ENCODE measurements at places on chromosomes 6 and 20.

GRCh38 chr6:158869826-158870648 is 50.9 kb upstream of the EZR start:
- DNase-seq = peak; percentile 94

DNA sequence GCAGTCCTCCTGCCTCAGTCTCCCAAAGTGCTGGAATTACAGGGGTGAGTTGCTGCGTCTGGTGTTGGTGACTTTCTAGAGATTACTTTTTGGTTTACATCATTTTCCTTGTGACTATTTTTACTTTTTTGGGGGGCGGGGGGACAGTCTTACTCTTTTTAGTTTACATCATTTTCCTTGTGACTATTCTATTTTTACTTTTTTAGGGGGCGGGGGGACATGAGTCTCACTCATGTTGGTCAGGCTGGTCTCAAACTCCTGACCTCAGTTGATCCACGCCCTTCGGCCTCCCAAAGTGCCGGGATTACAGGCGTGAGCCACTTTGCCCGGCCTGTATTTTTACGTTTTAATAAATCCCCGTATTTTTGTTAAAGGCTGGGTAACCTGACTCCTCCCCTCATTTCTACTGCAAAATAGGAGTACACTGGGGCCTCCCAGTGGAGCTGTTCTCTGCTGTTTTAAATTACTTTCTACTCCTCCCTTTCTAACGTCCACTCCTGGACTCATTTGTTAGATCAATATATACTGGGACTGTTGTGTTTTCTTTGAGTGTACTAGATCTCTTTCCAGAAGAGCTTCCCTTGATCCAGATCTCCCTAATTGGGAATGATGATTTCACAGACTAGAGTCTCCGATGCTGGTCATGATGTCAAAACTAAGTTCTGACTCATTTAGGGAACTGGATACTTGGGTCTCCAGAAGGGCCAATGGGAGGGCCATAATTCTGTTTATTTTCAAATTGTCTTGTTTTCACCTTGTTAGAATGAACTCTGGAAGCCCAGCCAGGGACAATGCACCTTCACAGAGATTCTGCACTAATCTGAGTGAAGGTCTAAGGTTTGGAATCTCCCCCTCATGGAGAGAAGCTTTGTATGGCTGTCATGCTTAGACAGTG is 9.2 kb downstream of the HSPA1B start:
- DNase-seq = no peak

DNA sequence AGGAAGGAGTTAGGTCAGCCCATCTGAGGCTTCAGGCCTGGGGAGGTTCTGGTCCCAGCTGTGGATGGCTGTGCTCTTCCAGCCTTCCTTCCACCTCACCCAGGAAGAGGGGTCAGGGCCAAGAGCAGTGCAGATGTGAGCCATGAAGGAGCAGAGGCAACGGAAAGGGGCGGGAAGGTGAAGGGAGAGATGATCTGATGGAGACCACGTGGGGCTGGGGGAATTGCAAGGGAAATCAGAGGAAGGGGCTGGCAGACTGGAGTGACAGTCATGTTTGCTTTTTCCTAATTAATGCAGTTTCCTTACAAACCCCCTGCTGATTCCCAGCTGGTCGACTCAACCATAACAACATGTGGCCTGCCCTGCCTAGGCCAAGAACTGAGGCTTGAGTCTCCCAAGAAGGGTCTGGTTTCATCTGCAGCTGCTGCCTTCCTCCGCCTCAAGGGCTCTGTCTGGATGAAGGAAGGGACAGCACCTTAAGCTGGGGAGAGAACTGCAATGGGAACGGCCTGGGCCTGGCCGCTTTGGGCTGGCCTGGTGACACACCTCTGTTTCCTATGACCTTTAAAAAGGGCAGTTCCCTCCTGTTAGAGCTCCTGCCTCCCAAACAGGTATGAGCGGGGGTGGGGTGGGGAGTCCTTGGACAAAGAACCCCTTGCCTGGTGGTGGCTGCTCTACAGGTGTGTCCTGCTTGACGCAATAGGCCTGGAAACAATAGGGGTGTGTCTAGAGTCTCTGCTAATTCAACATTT is 7.8 kb upstream of the MRPS18A start:
- DNase-seq = no peak

DNA sequence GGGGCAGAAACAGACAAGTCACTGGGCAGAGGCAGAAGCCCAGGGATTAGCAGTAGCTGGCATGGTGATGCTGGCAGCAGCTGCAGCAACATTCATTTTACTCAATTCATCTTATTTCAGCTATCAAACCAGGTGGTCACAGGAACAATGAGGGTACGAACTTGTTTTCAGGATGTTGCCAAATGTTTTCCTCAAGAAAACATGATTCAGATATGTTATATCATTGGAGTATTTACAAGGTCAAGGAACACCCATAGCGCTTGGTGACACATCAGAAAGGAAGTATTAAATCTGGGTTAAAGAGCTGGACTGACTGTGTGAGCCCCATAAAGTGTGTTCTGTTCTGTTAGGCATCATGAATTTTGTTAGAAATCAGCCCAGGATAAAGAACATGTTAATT is 456.9 kb upstream of the ID4 start:
- no peak for DNase-seq

- DNase-seq = no peak
Measured at GRCh38 chr20:44633872-44634600, 17.5 kb downstream of the ADA start.

DNA sequence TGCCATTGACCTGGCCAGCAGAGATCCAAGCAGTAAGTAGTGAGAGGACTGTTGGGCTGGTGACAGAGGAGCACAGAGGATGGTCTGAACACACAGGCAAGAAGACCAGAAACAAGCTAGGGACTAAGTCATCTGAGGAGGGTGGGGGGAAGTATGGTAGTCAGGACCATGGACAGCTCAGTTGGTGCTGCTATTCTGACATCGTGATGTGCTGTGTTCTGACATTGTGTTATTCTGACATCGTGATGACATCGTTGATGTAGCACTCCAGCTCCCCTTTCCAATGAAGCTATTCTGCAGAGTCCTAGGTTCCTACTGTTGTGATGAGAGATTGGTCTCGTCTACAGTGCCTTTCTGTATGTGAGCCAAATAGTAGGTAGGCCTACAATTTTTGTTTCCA is 28.7 kb downstream of the CFAP206 start:
- DNase-seq = peak; percentile 9

- DNase-seq = no peak
Measured at GRCh38 chr6:75296811-75297779, 12.5 kb upstream of the TMEM30A start.

DNA sequence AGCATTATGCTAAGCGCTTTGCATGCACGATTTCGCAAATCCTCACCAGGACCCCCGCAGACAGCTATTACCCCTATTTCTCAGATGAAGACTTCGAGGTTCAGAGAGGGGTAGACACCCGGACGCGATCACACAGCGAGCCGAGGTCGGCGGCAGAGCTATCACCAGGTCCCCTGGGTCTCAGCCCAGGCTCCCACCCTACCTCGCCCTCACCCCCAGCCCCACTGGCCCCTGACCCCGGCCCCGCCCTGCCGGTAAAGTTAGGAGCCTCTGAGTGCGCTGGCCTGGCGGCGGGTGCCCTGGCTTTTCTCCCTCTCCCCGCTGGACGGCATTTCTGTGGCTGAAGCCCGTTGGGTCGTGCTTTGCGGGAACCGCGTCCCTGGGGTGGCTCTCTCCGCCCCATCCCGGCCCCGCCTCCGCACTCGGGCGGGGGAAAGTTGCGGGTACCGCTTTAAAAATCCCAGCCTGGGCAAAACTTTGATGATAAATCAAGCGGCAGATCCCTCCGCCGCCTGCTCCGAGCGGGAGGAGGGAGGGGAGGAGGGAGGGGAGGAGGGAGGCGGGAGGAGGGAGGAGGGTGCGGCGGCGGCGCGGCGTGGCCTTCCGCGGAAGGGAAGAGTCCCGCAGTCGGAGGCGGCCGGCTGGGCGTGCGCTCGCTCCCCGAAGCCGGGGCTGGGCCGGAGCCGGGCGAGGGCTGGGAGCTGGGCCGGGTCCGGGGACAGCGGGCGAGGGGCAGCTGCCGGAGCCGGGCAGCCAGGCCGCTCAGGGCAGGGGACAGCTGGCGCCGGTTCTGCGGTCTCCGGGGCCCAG is at the start of gene VSTM2L:
Gene VSTM2L, plus strand, starts transcription at position 624 of the 810 bp plus-strand sequence. CDS start 224 bp downstream, outside the sequence.
- no peak for DNase-seq

- no peak for DNase-seq
Measured at GRCh38 chr6:14545496-14545895, 427.9 kb downstream of the CD83 start.

DNA sequence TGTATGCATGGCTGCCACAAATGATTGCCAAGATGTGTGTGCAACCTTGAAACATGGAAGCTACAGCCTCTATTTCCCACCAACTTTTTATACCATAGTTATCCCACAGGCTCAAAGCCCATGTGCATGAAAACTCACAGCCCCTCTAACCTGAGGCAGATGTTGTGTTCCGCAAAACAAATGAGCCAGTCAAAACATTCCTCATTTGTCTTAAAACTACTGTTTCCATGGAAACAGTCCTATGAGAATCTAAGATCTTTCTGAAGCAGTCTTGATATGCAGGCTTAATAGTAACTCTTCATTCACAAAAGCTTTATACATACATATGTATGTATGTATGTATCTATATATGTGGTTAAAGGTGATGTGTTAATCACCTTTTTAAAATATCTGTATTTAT is 31.2 kb upstream of the MANEA start:
- no peak for DNase-seq

- DNase-seq = no peak
Measured at GRCh38 chr20:36043892-36044515, 75.6 kb downstream of the CNBD2 start.

GRCh38 chr6:13794184-13794583 is 20.2 kb downstream of the MCUR1 start:
- no peak for DNase-seq

DNA sequence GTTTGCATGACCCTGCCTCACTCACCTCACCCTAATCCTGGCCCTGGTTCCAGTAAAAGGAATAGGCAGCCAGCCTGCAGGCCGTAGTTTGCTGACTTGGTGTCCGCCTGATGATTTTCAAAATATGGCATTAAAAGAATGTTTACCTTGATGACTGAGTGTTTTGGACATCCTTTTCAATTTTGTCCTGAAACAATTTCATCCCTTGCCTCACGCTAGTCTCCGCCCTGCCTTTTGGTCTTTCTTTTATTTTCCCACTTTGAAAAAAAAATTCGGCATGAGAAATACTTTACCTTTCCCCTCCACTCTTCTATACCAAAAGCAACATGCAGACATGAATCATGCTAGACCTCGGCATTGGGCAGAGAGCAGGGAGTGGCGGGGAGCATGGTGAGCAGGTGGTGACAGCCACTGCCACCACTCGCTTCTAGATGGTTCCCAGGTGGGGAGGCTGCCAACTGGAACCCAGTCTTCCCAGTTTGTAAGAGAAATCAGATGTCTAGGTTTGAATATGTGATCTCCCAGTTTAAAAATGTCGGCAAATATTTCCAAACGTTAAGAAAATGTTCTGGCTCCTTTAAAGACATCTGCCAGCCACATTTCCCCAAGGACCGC is 9.4 kb downstream of the CD40 start:
- DNase-seq = no peak

- peak; percentile 96 for DNase-seq
Measured at GRCh38 chr6:32894085-32895005, 40.4 kb downstream of the PSMB9 start.

DNA sequence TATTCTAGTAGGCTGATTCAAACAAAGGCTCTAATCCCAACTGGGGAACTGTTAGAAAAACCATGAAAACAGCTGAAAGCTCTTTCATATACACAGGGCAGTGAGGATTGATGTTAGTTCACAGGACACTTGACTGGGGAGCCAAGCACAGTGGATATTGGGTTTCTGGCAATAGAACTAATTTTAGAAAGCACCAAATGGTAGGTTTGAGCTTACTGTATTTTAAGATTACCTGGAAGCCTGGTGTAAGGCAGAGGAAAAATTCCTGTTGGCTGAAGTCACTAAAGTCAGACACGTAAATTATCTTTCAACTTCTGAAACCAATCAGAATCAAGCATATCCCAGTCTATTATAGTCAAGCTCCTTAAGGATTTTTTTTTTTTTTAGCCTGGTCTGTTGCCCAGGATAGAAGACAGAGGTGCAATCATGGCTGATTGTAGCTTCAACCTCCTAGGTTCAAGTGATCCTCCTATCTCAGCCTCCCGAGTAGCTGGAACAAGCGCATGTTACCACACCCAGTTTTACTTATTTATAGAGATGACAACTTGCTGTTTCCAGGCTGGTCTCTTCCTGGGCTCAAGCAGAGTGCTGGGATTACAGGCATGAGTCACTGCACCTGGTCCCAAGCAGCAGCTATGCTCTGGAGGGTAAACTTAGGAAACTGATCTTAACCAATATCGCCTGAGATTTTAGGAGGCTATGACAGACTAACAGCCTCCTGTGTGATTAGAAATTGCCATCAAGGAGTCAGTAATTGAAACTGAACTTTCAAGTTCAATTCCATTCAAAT is 32.5 kb upstream of the SYNCRIP start:
- no peak for DNase-seq

GRCh38 chr6:10414756-10415616 is at the start of gene TFAP2A:
TFAP2A (minus strand) TSS chr6:10415074; CDS start chr6:10414991, 83 bp downstream.
- DNase-seq = no peak

DNA sequence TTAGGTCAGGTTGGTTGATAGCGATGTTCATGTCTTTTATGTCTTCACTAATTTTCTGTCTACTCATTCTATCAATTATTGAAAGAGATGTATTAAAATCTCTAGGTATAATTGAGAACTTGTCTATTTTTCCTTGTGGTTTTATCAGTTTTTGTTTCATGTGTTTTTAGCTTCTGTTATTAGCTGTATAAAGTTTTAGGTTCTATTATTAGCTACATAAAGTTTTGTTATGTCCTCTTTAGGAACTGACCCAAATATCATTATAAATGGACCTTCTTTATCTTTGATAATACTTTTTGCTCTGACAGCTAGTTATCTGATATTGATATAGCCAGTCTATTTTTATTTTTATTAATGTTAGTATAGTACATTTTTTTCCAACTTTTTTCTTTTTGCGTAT is 92.4 kb upstream of the TMEM170B start:
- DNase-seq = no peak

DNA sequence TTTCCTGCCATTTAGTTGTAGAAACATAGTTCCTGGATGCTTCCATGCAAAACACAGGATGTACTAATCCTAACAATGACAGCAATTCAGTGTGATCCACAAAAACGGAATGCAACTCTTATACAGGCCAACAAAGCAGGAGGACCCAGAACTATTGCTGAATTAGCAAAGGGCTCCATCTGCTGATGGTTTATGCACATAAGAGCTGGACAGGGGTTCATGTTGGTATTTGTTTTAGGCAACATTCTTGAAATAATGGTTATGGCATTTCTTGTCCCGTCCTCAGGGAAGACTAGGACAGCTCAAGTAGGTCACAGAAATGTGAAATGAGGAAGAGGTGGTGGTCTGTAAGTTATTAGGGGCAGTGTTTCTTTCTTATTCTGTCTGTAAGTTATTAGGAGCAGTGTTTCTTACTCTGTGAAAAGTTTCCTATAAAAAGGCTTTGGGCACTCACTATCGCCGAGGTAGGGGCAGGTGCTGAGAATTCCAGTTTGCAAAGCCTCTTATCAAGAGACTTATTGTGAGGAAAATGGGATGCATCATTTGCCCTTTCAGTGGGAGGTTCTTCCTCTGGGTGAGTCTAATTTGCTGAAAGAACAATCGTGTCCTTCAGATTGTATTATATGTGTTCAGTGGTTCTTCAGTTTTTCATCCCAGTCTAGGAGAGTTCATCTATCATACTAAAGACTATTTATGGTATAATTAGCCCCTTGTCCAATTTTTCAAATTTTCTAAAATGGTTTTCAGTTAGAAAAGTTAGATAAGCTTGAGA is 171.1 kb downstream of the MCHR2 start:
- no peak for DNase-seq

- no peak for DNase-seq
Measured at GRCh38 chr20:61640131-61640870, 388.2 kb downstream of the CDH4 start.

- peak; percentile 74 for DNase-seq
Measured at GRCh38 chr6:157756708-157757429, 66.2 kb upstream of the SNX9 start.

- no peak for DNase-seq
Measured at GRCh38 chr20:45948742-45949541, 14.5 kb downstream of the PCIF1 start.

Data from activated T-cell treated with anti-CD3 and anti-CD28 coated beads for 24 hours (primary cell).